Caki2 (cell line): ENCODE measurements at places on chromosomes 2 and 18. TPM values are rescaled to one million over a fixed set of nuclear protein-coding genes. Genes with fewer than 3 reads are reported as not detected.

- no peak for DNase-seq
Measured at GRCh38 chr2:18159896-18160295, 281.4 kb downstream of the KCNS3 start.

- DNase-seq = no peak
Measured at GRCh38 chr2:147867050-147867449, 22.2 kb downstream of the ACVR2A start.

- no peak for DNase-seq
Measured at GRCh38 chr2:88737385-88737784, 45.9 kb downstream of the RPIA start.

DNA sequence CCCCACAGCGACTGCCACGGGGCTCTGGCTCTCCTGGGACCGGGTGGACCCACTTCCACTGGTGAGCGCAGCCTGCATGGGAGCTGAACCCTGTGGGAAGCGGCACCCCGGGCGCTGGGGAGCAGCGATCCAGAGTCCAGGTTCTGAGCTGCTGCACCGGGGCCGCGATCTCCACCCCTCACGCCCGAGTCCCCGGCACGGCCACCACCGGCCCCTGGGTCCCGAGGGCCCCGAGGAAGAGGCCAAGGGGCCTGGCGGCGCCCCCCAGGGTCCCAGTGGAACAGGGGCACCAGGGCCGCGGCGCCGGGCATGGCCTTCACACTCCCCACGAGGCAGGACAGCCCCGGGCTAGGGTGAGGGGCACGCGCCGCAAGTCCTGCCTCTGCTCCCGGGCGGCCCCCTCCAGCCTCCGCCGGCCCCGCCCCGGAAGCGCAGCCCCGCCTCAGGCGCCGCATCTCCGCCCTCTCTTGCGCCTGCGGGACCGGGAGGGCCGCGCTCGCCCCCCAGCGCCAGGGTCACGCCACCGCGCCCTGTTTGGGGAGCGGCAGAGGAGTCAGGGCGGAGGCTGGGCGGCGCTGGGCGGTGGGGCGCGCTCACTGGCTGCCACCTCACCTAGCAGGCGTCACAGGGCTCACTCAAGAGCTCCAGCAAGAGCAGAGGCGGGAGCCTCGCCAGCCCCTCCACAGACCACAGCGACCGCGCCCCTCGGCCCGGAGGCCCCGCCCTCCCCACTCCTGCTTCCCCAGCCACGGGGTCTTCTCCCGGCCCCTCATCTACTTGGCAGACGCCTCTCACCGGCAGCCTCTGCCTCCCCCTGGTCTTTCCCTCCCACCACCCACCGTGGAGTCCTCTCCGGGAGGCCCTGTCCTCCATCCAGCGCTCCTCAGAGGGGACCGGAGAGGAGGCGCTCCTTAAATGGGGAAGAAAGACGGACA lies 26.8 kb downstream of the THAP4 start:
- DNase-seq = peak; percentile 96

GRCh38 chr2:76558157-76558556 lies 847.4 kb upstream of the GCFC2 start:
- no peak for DNase-seq

GRCh38 chr2:185372188-185372587 lies 366.4 kb upstream of the FSIP2 start:
- DNase-seq = peak; percentile 25

Gene SALL3
- not detected in 2 replicates for total RNA-seq

Gene LBX2
- total RNA-seq = 28.5 and 41.0 TPM in 2 replicates

Gene IL18R1
- 0.41 and 1.5 TPM in 2 replicates for total RNA-seq

Gene UNC80
- 0.03 TPM in 1 of 2 replicates, not detected in the other for total RNA-seq

Gene LOXL3
- 0.81 and 2.2 TPM in 2 replicates for total RNA-seq
